ENCODE measurements at places on chromosomes 1 and 21.
A peak's percentile ranks its signal among the peaks of the same experiment; 100 is the strongest.

GRCh38 chr1:209815931-209816341 lies 10.0 kb upstream of the IRF6 start:
- DNase-seq: peak; percentile 57

DNA sequence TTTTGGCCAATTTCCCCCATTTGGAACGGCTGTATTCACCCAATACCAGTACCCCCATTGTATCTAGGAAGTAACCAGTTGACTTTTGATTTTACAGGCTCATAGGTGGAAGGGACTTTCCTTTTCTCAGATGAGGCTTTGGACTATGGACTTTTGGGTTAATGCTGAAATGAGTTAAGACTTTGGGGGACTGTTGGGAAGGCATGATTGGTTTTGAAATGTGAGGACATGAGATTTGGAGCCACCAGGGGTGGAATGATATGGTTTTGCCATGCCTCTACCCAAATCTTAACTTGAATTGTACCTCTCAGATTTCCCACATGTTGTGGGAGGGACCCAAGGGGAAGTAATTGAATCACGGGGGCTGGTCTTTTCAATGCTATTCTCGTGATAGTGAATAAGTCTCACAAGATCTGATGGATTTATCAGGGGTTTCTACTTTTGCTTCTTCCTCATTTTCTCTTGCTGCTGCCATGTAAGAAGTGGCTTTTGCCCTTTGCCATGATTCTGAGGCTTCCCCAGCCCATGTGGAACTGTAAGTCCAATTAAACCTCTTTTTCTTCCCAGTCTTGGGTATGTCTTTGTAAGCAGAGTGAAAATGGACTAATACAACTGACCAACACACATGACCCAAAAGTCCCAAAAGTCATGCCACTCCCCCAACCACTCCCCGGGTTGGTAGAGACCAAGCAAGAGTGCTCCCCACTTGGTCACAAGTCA lies 35.4 kb upstream of the ZNF496 start:
- no peak for DNase-seq

- DNase-seq: no peak
Observed at GRCh38 chr1:244801246-244801645, 34.2 kb upstream of the COX20 start.

GRCh38 chr1:56191369-56191768 lies 388.0 kb downstream of the PLPP3 start:
- no peak for DNase-seq

DNA sequence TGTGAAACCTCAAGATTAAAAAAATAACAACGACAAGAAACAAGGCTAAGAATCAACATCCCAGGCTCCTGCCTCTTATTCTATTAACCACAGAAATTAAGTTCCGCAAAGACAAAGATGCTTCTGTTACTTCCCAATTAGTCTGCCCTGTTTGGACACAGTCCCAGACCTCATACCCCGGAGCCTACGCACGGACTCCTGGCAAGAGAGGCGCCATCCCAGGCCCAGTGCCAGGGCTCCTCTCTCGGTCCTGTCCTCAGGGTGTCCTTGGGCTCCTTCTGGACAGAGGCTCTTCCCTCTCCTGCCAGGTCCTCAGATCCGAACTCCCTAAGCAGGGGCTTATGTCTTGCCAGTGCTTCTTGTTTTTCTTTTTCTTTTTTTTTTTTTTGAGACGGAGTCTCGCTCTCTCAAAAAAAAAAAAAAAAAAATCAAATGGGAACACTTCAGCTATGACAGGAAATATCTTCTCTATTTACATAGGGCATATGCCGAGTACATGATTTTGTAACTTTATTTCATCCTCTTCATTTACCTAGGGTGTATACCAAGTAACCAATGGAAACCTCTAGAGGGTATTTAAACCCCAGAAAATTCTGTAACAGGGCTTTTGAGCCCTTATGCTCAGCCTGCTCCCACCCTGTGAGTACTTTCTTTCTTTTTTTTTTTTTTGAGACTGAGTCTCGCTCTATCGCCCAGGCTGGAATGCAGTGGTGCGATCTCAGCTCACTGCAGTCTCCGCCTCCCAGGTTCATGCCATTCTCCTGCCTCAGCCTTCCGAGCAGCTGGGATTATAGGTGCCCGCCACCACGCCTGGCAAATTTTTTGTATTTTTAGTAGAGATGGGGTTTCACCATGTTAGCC lies 11.7 kb upstream of the ENO1 start:
- no peak for DNase-seq

DNA sequence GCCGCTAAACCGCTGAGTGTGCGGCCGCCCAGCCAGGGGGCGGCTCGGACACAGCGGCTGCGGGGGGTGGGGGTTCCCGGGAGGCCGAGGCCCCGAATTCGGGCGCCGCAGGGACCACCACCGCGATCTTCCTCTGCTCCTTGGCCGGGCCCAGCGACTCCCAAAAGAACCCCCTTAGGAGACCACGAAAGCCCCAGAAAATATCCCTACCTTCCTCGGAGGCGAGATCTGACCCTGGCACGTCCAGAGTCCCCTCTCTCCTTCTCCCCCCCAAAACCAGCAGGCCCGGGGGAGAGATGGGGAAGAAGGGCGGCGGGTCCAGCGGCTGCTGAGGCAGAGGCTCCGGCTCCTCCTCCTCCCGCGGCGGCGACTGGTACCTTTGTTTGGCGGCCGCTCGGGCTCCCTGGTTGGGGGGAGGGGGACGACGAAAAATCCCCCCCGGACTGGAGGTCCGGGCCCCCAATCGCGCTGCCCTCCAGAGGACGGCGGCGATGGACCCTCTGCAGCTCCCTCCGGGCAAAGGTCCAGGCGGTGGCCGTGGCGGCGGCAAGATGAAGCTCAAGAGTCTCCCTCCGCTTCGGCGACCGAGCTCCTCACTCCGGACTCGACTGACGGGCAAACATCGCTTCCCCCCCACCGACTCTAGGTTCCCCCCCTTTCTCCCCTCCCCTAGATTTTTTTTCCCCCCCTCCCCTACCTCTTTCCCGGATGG lies at the start of gene ARID4B:
Gene ARID4B (minus strand): TSS at position 621 of the 712 bp plus-strand sequence. CDS start 1,260 bp downstream, outside the sequence.
- peak; percentile 38 for DNase-seq
